ENCODE measurements at places on chromosomes 3 and 15.

GRCh38 chr15:43776718-43777266 is at the start of gene ELL3:
ELL3 (minus strand) TSS chr15:43776966; CDS start chr15:43776901, 65 bp downstream.
- DNase-seq, result peak; percentile 49

GRCh38 chr15:101207867-101208288 is 44.0 kb downstream of the CHSY1 start:
- DNase-seq, result no peak

GRCh38 chr3:145936971-145937370 is 224.0 kb downstream of the PLOD2 start:
- no peak for DNase-seq

- no peak for DNase-seq
Measured at GRCh38 chr3:142896201-142896755, 7.4 kb upstream of the PCOLCE2 start.

- DNase-seq, result no peak
Measured at GRCh38 chr3:66825375-66825774, 172.7 kb upstream of the KBTBD8 start.

- no peak for DNase-seq
Measured at GRCh38 chr3:156973954-156974353, 147.8 kb downstream of the LEKR1 start.

- DNase-seq, result no peak
Measured at GRCh38 chr3:19202303-19202702, 54.0 kb downstream of the KCNH8 start.

DNA sequence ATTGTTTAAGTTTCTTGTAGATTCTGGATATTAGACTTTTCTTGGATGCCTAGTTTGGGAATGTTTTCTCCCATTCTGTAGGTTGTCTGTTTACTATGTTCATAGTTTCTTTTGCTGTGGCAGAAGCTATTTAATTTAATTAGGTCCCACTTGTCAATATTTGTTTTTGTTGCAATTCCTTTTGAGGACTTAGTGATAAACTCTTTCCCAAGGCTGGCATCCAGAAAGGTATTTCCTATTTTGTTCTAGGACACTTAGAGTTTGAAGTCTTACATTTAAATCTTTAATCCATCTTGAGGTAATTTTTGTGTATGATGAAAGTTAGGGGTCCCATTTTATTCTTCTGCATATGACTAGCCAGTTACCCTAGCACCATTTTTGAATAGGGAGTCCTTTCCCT is 54.9 kb downstream of the MME start:
- no peak for DNase-seq

- no peak for DNase-seq
Measured at GRCh38 chr3:42707620-42708355, 5.2 kb upstream of the HHATL start.

DNA sequence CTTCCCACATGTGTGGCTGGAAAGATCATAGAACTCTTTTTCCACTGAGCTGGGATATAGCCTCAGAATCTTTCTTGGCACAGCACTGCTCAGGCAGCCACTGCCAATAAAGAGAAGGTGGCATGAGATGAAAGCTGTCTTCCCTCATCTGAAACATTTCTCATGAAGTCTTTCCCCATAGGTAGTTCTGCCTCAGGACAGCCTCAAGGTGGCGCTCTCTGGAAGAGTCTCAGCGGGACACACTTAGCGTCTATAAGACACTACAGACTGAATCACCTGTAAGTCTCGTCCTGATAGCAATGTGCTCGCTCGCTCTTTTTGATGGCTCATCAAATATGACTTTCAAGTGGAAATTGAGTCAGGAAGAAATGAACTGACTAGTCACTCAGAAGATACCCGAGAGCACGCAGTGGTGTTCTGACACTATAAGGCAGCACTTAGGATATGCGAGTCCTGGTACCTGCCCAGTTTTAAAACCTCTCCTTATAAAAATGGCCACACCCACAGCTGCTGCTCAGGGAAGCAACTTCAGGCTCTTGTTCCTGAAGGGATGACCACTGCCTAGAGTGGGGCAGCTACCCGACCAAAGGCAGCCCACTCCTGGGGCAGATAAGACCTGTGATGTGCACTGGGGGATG is 269.5 kb downstream of the SUCLG2 start:
- peak; percentile 16 for DNase-seq

GRCh38 chr3:133892541-133893231 is 3.0 kb downstream of the RAB6B start:
- no peak for DNase-seq

DNA sequence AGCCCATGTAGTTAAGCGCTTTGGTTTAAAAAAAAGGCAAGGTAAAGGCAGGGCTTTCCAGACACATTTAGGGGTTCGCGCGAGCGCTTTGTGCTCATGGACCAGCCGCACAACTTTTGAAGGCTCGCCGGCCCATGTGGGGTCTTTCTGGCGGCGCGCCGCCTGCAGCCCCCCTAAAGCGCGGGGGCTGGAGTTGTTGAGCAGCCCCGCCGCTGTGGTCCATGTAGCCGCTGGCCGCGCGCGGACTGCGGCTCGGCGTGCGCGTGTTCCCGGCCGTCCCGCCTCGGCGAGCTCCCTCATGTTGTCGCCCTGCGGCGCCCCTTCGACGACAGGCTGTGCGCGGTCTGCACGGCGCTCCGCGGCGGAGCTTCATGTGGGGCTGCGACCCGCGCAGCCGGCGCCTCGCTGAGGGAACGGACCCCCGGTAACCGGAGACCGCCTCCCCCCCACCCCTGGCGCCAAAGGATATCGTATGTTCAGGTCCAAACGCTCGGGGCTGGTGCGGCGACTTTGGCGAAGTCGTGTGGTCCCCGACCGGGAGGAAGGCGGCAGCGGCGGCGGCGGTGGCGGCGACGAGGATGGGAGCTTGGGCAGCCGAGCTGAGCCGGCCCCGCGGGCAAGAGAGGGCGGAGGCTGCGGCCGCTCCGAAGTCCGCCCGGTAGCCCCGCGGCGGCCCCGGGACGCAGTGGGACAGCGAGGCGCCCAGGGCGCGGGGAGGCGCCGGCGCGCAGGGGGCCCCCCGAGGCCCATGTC is 927 bp downstream of the SMAD6 start:
- DNase-seq, result no peak

- no peak for DNase-seq
Measured at GRCh38 chr3:54376142-54376807, 253.9 kb downstream of the CACNA2D3 start.

DNA sequence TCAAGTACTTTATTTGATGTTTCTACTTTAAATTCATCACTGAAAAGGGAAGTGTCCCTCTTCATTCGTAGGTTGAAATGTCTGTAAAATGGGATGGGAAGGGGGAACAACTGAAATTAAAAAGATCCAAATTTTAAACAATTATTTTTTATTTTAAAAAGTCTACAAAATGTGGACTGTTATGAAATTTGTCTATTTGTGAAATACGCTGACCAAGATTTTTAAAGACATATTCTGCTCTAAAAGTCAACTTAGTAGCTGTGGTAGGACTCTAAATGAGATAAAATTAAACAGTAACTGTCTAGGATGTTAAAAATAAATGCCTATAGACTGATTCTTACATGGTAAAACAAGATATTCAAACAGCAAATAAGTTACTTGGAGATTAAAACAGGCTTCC is 67.3 kb downstream of the ADAM10 start:
- no peak for DNase-seq

GRCh38 chr3:175914785-175915184 is 1055.7 kb downstream of the NAALADL2 start:
- no peak for DNase-seq

DNA sequence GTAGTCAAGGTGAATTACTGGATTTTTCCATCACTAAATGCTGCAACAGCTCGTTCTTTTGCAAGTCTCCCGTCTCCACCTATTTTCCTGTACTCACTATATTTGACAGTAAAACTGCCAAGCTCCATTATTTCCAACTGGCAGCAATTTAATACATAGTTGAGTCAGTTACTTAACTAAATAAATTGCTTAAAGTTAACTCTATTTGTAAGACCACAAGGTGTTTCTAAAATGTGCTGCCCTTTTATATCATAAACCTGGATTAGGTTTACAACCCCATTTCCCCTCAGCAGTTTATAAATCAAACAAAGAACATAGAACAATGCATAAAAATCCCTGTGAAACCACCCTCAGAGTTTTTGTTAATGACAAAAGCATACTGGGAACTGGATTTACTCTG is 211.4 kb upstream of the DPH6 start:
- DNase-seq, result no peak

- DNase-seq, result no peak
Measured at GRCh38 chr3:3141939-3142338, 15.2 kb downstream of the TRNT1 start.

GRCh38 chr3:172522871-172523818 is at the start of gene TNFSF10:
TNFSF10 (minus strand) TSS chr3:172523430; CDS start chr3:172523384, 46 bp downstream.
- no peak for DNase-seq

Measured in NCI-H748 treated with DMSO at 0.1 percent for 48 hours (cell line).